ENCODE measurements at places on chromosomes 12 and 14.

- no peak for DNase-seq
Measured at GRCh38 chr14:100644784-100645183, 57.6 kb upstream of the BEGAIN start.

GRCh38 chr12:122003651-122004611 is 17.8 kb upstream of the BCL7A start:
- DNase-seq, result no peak

GRCh38 chr14:96072076-96072475 is 32.9 kb downstream of the C14orf132 start:
- no peak for DNase-seq

DNA sequence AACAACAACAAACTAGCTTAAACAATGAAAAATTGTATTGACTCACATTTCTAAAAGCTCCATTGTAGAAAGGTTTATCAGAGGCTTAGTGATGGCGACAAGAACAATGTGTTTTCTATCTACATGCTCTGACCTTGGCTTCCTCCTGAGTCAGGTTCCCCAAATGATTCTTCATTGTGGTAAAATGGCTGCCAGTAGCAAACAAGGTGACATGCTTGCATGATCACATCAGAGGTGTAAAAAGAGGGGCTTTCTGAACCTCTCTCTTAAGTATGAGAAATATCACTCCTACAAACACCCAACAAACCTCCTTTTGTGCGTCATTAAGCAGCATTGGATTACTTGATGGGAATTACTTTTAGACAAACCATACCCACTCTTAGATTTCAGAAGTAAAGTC is 252.4 kb upstream of the SYT1 start:
- no peak for DNase-seq

DNA sequence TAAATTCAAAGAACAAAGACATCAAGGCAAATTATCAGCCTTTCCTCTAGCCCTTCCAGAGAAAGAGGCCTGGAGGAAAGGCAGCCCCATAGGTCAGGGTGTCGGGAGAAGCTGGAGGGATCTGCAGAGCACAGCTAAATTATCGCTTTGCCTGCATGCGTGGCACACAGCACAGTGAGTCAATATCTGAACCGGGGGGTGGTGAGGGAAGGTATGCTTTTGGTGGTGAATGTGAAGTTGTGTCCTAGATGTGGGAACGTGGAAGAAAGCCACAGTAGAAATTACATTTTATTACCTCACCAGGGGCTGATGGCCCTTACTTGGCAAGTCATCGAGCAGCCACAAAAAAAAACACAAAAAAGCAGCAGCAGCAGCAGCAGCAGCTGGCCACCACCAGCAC is 243.2 kb downstream of the EGLN3 start:
- DNase-seq, result no peak

DNA sequence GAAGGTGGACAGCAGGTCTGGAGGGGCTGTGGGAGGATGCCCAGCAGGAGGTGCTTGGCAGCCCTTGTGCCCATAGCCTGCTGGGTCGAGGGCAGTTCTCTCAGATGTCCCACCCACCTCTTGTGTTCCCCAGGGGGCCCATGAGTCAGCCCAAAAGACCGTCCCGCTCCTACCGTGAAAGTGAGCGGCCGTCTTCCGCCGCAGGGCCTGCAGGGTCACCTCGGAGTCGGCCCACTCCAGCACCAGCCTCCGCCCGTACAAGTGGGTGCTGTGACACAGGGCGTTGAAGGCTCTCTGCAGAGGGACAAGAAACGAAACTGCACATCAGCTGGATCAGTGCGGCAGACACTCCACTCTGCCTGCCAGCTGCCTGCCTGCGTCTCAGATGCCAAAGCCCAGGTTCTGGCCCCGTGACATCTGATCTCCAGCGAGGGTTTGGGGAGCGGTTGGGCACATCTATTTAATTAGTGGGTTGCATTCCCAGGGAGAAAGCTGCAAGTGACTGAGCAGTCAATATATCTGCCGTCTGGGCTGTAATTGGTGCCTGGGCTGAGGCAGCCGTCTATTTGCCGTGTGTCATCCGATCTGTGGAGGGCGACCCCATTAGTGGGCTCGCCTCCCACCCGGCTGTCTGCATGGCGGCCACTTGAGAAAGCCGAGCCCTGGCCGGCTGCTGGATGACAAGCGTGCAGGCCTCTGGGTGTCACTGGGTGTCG is 121.5 kb downstream of the RBM19 start:
- no peak for DNase-seq

DNA sequence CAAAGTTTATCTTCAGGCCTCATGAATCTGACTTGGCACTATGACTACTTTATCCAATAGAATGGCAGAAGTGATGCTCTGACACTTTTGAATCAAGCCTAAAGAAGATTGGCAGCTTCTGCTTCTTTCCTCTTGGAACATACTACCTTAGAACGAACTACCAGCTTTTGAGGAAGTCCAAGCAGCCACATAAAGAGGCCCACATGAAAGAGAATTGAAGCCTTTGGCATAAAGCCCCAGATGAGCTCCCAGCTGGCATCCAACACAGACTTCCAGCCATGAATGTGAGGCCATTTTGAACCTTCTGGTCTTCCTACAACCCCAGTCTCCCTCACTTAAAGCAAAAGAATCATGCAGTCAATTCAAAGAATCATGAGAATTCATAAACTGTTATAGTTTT is 65.8 kb downstream of the EEA1 start:
- DNase-seq, result no peak

DNA sequence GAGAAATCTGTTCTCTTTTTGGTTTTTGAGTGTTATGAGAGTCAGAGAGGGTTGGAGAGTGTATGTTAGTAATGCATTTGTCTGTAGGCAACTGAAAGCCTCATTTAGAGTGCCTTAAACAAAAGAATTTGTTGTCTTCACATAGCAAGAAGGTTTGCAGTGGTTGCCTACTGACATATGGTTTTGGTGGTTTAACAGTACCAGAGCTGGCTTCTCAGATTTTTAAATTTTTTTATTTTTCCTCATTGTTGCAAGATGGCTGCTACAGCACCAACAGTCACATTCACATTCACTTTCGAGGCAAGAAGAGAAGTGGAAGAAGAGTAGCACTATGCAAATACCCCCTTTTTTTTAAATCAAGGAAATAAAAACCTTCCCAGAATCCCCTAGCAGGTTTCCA is 106.5 kb downstream of the ADCK1 start:
- no peak for DNase-seq

- no peak for DNase-seq
Measured at GRCh38 chr14:75123991-75124390, 2.9 kb downstream of the NEK9 start.

DNA sequence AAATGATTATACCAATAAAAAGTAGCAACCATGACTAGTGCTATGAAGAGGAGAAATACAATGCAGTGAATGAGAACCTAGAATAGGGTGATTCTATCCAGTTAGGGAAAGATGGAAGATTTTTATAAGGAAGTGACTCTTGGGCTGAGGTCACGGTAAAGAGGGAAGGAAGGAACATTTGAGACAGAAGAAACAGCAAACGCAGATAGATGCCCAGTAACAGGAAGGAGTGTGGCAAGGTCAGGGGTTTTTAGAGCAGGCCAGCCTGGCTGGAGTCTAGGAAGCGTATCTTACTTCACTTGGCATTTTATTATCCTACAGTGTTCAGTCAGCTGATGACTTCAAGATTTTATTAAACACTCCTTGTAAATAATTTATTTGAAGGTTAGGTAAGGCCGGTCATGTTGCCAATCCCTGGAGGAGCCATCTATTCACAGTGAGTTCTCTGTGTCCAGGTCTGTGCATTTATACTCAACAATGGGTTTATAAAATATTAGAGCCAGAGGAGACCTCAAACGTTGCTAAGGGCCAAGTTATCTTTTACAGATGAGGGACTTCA is 170.6 kb downstream of the PRKCH start:
- no peak for DNase-seq

DNA sequence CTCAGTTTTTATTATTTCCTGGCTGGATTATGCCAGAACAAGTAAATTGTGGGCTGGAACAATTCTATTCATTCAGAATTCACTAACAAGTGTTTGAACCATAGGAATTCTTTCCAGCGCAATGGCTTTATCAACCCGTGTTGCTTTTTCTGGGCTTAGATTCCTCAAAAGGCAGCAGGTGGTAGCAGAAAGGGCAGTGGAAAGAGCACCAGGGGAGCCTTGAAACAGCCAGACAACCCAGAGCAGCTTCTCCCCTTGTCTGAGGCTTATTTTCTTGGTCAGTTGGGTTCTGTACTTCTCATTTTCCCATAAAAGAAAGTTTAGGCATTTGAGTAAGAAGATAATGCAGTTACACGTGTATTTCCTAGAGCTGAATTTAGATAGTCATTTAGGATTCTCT is 130.7 kb downstream of the OTOGL start:
- DNase-seq, result no peak

DNA sequence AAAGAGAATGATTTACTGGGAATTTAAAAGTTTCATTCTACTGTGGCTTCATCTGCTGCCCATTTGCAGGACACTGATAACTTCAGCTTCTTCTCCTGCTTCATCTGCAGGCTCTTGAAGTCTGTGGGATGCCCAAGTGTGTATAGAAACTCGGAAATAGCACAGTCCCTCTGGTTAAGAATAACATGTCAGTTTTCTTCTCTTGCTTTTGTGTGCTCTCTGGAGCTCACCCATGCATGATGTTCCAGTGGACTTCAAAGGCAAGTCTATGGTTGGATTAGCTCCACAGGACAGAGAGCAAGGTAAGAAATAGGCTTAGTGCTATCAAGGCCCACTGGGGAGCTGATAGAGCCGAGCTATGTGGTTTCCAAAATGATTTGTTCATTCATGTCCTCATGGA is 13.7 kb downstream of the RMST start:
- DNase-seq, result no peak

DNA sequence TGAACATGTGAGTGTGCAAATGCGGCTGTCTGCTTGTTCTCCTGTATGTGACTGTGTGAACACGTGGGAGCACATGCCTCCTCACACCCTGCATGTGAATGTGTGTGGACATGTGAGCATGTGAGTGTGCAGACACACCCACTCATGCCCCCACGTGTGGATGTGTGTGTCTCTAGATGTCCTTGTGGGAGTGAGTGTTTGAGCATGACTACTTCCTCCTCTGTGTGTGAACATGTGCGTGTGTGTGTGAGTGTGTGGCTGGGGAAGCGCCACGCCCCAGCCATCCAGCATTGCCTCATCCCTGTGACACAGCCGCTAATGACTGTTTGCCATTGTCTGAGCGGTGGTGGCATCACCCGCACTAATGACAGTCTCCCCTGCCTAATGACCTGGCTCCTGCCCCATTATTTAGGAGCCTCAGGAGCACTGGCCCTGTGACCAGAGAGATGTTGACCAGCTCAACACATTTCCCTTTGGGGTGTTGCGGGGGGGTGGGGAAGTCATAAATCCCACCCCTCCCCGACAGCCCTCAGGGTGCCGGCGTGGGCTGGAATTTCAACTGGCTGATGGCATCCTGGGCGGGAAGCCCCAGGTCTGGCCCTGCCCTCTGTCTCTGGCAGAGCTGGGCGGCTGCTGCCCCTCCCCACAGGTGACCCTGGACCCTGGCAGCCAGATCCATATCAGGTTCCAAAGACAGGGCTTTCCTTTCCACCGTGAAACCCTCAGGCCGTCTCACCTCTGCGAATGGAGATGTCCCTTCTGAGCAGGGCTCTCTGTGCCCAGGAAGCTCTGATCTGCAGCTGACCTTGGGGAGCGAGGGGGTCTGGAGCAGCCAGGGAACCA is 11.5 kb upstream of the KRT80 start:
- peak; percentile 55 for DNase-seq

- DNase-seq, result no peak
Measured at GRCh38 chr12:95943330-95943842, at the start of gene AMDHD1. AMDHD1 (plus strand) TSS chr12:95943331; CDS start chr12:95943399, 68 bp downstream.

DNA sequence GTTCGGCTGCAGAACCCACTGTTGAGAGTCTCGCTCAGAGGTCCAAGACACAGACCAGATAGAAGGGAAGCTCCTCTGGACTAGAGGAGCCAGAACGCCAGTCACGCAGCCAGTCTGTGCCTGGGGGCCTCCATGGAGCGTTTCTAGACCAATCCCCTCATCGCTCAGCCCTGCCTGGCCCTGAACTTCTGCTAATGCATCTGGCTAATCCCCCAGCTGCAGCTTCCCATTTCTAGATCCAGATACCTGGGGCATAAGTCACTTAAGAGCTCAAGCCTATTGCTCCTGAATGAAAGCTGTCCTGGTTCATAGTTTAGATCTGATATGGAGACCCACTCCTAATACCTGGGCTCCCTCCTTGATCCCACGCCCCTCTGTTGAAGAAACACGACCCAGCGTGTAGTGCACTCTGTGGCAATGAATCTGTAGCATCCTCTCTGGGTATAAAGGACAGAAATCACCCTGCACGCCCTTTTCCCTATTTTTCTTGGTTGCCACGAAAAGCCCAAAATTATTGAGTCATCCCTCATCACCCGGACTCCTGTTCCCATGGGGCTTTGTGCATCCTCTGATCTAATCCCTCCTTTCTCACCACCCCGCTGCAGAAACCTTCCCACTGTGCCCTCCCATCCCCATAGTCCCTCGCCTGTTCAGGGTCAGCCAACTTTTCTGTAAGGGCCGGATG is 341.6 kb upstream of the FKBP4 start:
- DNase-seq, result no peak

GRCh38 chr14:63547798-63548335 is 4.7 kb upstream of the PPP2R5E start:
- no peak for DNase-seq

DNA sequence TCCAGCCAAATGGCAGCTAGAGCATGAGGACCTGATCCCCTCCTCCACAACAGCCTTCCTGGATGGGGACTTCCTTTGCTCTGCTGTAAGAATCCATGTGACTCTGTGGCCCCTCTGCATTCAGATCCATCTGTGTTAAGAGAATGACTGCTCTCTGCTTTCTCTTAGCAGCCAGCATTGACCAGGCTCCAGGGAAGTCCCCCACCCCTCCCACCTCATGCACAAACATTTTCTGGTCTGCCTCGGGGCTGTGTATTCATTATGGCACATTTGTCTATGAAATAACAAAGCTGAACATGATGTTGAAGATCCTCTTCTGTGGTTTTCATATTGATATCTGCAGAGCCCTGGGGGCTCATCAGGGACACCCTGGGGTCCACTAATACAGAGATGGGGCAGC is 201.7 kb downstream of the NUAK1 start:
- no peak for DNase-seq

DNA sequence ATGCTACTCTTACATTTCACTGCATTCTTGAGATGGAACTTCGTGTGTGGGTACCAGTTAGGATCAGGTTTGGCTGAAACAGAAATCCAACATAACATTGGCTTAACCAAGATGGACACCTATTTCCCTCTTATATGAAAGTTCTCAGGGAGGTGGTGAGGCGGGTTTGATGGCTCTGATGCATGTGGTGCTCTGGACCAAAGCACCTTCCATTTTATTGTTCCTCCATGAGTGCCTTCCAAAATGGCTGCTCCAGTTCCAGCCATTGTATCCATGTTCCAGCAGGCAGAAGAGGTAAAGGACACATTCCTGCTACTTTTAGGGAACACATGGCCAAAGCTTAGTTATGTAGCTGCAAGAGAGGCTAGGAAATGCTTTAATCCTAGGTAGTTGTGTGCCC is 29.6 kb downstream of the BRI3BP start:
- DNase-seq, result no peak

All from NCI-H1694 (cell line).